ENCODE measurements at places on chromosomes 16 and 17.

DNA sequence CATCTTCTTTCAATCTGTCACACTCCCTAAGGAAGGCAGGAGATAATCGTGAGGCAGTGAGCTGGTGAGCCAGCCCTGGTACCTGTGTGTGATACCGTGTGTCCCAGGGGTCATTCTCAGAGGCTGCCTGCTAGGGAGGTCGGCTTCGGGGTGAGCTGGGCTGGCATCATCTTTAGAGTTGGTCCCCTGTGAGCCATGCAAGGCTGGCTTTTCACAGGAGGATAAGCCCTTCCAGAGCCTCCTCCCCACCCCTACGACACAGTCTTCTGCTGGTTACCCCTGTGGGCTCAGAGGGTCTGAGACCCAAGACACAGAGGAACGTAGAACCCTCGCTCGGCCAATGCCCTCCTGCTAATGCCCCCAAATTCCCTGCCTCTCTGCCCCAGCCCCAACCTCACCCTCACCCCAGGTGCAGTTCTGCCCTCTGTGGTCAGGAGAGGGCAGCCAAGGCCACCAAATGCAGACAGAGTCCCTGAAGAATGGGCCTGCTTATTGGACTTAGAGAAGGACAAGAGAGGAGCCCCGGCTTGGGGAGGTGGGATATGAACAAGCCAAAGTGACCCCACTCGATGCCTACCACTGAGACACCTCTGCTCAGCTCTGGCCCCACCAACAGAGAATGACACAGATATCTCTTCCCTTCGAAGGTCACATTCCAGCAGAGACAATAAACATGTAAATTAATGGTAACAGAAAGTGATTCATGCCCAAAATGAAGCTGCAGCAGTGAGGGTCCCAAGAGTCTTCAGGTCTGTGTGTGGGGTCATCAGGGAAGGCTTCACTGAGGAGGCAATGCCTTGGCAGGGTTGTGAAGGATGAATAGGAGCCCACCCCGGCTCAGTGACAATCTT, 80.8 kb upstream of the CCL1 start:
- no peak for DNase-seq

GRCh38 chr17:10197362-10197720, 1.1 kb downstream of the GAS7 start:
- no peak for DNase-seq

DNA sequence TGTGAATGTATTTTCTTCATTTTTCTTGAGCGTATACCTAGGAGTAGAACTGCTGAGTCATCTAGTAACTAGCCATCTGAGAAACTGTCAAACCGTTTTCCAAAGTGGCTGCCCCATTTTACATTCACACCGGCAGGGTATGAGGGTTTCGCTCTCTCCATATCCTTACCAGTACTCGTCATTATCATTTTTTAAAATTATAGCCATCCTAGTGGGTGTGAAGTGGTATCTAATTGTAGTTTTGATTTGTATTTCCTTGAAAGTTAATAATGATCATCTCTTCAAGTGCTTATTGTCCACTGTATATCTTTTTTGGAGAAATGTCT, 6.0 kb downstream of the RNF157 start:
- no peak for DNase-seq

DNA sequence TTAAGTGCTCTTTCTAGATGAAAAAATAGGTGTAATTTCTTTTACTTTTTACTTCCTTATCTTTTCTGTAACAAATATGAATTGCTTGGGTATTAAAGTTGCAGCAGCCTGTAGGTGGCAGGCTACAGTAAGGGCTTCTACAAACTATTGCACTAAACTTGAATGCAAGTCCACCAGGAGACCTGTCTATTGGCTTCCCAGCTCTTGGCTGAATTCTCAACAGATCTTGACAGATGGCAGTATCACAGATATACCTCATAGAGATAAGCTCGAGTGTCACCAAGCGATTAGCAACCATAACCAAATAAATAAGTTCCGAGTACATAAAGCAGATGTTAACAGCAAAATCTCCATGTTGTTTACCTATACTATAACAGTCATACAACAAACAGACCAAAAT, 5.9 kb downstream of the BBS2 start:
- peak; percentile 39 for DNase-seq

DNA sequence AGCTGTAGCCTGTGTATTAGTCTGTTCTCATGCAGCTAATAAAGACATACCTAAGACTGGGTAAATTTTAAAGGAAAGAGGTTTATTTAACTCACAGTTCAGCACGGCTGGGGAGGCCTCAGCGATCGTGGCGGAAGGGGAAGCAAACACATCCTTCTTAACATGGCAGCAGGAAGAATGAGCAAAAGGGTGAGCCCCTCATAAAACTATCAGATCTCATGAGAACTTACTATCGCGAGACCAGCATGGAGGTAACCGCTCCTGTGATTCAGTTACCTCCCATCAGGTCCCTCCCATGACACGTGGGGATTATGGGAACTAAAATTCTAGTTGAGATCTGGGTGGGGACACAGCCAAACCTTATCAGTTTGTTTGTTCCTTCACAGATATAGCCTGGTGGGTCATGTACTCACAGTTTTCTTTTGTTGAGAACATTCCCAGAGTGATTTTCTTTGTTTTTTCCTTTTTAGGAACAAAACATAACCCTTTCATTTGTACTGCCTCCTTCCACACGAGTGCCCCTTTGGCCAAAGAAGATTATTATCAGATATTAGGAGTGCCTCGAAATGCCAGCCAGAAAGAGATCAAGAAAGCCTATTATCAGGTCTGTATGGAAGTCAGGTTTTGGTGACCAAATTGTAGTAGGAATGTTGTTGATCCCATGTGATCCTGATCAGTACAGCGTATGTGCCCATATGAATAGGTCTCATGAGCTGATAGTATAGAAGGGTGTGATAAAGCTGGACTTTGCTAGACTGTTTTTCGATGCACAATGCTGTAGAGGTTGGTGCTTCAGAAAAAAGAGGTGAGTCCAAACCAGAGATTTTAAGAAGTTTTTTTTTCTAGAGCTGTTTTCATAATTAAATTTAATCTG, 8.5 kb downstream of the DNAJA3 start:
- DNase-seq: no peak

DNA sequence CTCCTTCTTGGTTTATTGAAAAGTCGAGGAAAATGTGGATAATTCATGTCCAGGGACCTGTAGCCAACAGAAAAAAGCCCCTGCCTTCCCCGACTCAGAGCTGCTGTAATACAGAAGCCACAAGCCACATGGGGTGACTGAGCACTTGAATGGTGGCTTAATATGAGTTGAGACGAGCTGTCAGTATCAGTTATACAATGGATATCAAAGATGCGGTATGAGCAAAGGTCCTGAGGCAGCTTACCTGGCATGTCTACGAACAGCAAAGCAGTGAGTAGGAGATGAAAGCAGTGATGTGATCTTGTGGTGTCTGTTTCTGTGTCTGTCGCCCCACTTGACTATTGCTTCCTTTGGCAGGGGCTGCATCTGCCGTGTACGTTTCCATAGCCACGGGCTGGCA, 12.2 kb upstream of the RMI2 start:
- no peak for DNase-seq

DNA sequence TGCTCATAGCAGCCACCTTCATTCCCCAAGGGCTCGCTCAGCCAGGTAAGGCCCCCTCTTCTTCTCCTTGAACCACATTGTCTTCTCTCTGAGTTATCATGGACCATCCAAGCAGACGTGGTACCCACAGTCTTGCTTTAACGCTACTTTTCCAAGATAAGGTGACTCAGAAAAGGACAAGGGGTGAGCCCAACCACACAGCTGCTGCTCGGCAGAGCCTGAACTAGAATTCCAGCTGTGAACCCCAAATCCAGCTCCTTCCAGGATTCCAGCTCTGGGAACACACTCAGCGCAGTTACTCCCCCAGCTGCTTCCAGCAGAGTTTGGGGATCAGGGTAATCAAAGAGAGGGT, 272 bp downstream of the CCL2 start:
- no peak for DNase-seq
